Stomach (tissue), 19 donors: ENCODE measurements at places on chromosomes 7 and 10. TPM values are rescaled to one million over a fixed set of nuclear protein-coding genes. Genes with fewer than 3 reads are reported as not detected.

AKR1C4 gene
- not detected for polyA plus RNA-seq

TFPI2 gene
- polyA plus RNA-seq = 0.28 TPM

SPDYE1 gene
- polyA plus RNA-seq = not detected

NPY4R2 gene
- not detected for polyA plus RNA-seq

DNA sequence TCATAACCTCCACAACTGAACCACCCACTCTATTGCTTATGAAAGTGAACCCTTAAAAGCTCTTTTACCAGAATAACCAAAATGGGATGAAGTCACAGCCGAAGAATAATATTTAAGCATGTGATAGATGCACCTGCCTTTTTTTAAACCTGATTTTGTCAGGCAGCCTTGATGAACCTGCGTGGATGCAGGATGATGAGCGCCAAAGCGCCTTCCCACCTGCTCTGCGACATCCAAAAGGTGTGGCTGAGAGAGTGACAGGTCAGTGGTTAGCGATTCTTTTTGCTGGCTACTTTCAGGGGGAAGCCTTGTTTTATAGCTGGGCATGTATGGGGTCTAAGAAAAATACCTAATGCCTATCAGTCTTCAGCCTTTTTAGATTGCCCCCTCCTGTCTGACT is 157.8 kb downstream of the FANK1 start:
- DNase-seq = no peak

DNA sequence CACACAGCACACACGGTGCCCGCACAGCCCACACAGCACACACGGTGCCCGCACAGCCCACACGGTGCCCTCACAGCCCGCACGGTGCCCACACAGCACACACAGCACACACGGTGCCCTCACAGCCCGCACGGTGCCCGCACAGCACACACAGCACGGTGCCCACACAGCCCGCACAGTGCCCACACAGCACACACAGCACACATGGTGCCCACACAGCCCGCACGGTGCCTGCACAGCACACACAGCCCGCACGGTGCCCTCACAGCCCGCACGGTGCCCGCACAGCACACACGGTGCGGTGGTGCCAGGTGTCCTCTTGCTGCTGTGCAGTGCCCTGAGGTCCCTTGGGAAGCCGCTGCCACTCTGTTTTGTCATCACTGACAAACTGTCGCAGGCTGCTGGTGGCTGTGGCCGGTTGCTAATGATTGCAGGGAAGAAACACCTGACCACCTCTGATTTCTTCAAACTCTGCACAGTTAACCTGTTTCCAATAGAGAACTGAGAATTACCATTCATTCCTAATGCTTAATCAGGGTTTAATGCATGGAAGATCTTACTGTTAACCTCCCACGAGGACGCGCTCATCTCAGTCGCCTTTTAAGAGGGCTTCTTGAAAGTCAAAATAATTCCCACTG is 66.9 kb downstream of the GLRX3 start:
- DNase-seq = no peak

- no peak for DNase-seq
Measured at GRCh38 chr7:47578579-47579270, 3.2 kb downstream of the TNS3 start.

GRCh38 chr7:17912536-17913235 is 27.6 kb downstream of the SNX13 start:
- no peak for DNase-seq

DNA sequence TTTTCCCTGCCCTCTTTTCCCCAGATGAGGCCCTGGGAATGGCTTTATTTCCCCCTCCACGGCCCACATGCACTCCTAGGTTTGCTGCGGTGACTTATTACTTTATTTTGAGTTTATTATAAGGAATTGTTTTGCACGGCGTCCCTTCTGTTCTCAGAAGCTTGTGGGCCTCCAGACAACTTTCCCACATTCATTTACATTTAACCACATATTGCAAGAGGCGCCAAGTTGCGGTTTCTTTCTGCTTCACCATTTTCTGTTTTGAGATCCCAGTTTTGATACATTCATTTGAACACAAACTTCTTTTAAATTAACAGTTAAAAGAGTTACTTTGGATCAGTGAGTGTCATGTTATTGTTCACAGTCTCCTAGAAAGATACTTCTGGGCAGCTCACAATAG is 532.5 kb upstream of the MGMT start:
- DNase-seq = no peak

GRCh38 chr7:107661081-107661864 is 645 bp downstream of the SLC26A4 start:
- DNase-seq = peak; percentile 84

DNA sequence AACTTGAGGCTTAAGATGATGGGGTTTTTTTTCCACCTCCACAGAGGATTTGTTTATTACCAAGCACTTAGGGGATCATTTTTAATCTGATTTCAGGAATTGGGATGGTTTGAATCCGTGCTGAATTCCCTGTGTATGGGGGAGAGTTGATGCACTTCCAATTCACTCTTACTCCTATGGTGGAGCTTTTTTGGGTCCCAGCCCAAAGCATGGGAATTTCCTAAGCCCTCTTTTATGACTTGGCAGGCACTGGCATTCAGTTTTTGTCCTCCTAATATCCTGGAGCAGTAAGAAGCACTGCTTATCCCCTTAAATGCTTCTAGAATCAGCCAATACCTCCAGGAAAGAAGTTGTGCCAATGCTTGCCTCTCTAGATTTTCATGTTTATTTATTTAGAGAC is 78.7 kb downstream of the HYCC1 start:
- DNase-seq = no peak
